Dermis blood vessel endothelial cell (primary cell): ENCODE measurements at places on chromosomes 7 and 10. TPM values are rescaled to one million over a fixed set of nuclear protein-coding genes. Genes with fewer than 3 reads are reported as not detected.

DNA sequence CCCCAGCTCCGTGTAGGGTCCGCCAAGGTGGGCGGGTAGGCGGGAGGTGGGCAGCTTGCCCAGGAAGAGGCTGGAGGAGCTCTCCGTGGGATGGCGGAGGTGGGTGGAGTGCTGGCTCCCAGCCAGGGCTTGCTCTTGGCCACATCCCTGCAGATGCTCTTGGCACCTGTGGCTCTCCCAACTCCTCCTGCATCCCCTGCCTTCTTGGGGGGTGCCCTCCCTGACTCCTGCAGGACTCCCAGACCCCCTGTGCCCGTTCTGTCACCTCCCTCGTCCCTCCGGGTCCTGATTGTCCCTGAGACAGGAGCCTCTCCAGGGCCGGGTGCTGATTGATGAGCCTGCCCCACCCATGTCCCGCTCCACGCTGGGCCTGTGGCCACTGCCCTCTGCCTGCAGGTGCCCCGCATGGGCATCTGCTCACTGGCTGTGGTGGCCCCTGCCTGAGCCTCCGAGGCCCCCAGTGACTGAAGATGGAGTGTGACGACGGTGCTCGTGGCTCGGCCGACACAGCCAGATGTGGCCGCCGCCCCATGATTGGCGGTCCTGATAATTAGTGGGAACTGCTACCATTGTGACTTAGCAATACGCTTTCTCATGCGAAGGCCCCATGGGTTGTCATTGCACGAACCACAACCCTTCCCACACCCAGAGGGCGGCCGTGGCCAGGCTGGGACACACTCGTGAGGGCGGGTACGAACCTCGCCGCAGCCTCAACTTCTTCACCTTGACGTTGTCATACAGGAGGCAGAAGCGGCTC is 23.6 kb downstream of the CFAP46 start:
- no peak for DNase-seq

WNT16 gene
- total RNA-seq = not detected in 2 replicates

NME8 gene
- total RNA-seq = not detected in 2 replicates

RBP4 gene
- total RNA-seq = not detected in 2 replicates

DNA sequence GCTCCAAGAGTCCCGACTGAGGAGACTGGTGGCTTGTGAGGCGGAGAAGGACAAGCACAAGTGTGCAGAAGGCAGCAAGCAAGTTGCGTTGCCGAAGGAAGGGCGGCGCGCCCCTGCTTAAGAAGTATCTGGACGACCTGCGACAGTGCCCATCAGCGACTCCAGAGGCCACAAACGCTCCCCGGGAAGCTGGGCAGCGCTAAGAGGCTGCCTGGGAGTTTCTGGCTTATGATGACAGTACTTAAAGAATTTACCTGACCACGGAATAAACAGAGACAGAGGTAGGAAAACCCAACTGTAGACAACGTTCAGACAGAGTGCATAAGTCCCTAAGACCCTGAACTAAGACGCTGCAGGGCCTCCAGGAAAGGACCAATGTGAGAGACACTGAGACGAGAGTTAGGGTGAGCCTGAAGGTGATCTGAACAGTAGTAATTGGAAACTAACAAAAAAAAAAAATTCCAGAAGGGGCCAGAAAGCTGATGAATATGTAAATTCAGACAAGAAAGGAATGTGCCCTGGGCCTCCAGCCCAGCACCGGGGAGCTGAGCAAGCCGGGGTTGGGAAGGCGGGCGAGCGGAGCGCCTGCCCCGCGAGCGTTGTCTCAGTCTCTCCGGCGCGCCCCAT is 1.0 kb downstream of the OSBPL3 start:
- peak; percentile 30 for DNase-seq

- no peak for DNase-seq
Measured at GRCh38 chr7:37209195-37209594, 239.5 kb downstream of the ELMO1 start.

RAMP3 gene
- 114 and 116 TPM in 2 replicates for total RNA-seq

- no peak for DNase-seq
Measured at GRCh38 chr7:69911337-69911736, 313.1 kb downstream of the AUTS2 start.

FGFBP3 gene
- 0.34 and 0.56 TPM in 2 replicates for total RNA-seq

DNA sequence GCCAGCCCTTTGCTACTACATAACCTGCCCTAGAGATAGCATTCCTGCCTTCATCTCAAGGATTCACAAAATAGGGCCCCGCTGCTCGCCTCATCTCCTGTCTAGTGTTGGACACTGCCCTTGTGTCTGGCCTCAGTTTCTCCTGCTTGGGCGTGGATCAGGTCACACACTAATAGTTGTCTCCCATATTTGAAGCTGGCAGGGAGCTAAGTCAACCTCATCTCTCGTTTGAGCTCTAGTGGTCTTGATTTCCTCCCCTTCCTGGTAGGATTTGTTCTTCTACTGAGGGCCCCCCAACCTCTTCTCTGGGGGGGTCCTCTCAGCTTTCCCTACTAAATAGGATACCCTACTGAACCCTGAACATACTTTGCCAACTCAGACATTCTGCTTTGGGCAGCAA is 42.2 kb downstream of the ADCYAP1R1 start:
- DNase-seq = no peak

GRCh38 chr7:50307368-50308032 is 3.0 kb downstream of the IKZF1 start:
- no peak for DNase-seq

DNA sequence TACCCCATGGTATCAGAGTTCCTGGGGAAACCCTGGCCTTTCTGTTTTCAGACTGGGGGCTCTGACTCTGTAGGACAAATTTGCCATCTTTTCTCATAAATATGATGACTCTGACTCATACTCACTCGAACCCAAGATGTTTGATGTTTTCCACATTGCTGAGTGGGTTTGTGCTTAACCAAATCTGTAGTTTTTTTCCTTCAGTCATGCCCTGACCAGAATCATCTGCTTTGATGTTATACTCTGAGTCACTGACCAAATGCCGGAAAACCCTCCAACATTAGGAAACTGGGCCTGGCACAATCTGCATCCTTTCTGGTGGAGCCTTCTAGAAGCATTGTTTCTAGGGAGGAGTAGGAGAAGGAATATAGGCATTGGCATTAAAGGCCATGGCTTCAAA is 118.7 kb downstream of the C10orf105 start:
- DNase-seq = peak; percentile 75

- DNase-seq = no peak
Measured at GRCh38 chr7:82163586-82163985, 280.0 kb downstream of the CACNA2D1 start.

DNA sequence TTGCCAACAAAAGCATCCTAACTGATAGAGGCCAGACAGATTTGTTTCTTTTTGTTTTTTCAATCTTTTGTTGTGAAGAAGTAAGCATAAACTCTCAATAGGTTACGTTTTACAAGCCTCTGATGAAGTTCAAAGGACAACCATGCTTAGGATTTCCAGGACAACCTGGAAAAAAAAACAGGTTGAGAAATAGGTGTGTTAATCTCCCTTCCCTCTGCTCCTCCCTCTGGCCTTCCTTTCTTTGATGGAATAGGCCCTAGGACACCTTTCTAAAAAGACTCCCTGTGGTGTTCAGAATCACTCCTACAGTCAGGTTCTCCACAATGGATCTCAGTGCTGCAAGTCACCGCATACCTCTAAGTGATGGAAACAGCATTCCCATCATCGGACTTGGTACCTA is at the start of gene AKR1D1:
Gene AKR1D1, plus strand, starts transcription at position 264 of the 400 bp plus-strand sequence. Its CDS starts 60 bp downstream, at position 324.
- DNase-seq = no peak

- peak; percentile 61 for DNase-seq
Measured at GRCh38 chr7:38840736-38841460, 68.1 kb downstream of the VPS41 start.

GRCh38 chr7:154881026-154881425 is 121.9 kb downstream of the PAXIP1 start:
- DNase-seq = no peak

DNA sequence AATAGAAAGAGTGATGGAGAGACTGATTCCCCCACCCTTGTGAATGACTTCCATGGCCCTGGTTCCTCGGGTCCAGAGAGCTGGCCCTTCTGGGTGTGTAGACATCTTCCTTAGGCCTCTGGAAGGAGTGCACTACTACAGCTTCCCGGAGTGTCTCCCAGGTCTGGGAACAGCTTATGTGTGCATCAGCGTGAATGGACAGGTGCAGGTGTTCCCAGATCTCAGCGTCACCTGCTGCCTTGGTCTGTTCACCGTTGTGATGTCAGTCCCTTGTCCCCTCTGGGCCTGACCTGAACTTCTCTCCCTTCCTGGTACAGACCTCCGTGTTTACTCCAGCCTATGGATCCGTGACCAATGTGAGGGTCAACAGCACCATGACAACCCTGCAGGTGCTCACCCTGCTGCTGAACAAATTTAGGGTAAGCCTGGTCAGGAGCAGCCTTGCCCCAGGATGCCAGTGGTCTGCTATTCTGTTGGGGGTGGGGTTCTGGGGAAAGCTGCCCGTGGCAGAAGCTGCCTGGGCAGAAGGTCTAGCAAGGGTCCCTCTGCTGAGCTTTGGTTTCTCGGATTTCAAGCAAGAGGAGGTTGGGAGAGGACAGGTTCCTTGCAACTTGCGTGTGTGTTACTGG is 10.5 kb upstream of the DEPP1 start:
- no peak for DNase-seq

DNA sequence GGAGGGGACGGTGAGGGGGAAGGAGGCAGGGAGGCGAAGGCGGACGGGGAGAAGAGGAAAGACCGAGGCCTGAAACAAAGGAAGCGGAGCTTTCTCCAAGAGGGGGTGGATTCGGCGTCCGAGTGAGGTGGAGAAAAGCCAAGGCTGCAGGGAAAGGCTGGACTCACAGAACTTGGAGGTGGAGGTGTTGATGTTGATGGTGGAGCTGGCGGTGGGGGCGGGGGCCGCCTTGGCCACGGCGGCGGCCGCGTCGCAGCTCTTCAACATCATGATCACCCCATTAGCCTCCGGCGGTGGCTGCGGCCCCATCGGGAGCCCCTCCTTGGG is 578 bp downstream of the CACUL1 start:
- DNase-seq = peak; percentile 47

TMEM225B gene
- total RNA-seq = 0.09 and 0.17 TPM in 2 replicates

- DNase-seq = no peak
Measured at GRCh38 chr10:3622845-3623621, 162.0 kb downstream of the KLF6 start.

GRCh38 chr10:7432884-7433726 is 22.3 kb upstream of the SFMBT2 start:
- DNase-seq = no peak

- peak; percentile 54 for DNase-seq
Measured at GRCh38 chr7:116862951-116863670, 724 bp downstream of the CAPZA2 start.

- DNase-seq = no peak
Measured at GRCh38 chr7:42740408-42740807, 171.5 kb downstream of the C7orf25 start.

DNA sequence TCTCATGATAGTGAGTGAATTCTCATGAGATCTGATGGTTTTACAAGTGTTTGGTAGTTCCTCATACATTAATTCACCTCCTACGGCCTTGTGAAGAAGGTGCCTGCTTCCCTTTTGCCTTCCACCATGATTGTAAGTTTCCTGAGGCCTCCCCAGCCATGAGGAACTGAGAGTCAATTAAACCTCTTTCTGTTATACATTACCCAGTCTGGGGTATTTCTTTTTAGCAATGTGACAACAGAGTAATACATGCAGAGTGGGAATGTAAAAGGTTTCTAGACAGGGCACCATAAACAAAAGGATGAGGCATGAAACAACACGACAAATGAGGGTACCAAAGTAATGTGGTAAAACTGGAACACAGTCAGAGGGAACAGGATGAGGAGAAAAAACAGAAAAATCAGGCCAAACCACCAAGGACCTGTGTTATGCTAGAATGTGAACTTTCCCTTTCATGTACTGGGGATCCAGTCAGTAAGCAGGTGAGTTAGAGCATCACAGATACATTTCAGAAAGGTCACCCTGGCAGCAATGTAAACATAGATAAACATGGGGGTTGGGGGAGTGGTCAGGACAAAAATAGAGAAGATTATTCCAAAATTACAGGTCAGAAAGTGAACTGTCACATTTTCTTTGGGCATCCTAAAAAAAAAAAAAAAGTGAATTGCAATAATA is 31.9 kb downstream of the ANKRD26 start:
- no peak for DNase-seq

GRCh38 chr10:95741807-95742467 is 14.0 kb upstream of the ENTPD1 start:
- peak; percentile 99 for DNase-seq

DNA sequence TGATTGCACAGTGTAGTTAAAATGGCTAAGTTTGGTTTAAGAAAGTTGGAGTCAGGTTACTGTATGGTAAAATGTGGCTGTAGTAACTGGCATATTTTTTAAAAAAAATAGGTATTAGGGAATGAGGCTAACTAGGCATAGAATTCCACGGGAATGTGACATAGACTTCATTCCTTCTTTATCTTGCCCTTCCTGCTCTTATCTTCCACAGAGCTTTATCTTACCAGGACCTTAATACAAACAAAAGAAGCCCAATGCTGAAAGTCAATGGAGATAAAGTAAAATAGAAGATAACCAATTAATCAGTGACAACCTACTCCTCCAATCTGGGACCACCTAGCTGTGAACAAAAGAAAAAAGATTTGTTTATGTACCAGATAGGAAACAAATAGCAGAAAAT is 58.1 kb downstream of the TET1 start:
- no peak for DNase-seq

DNA sequence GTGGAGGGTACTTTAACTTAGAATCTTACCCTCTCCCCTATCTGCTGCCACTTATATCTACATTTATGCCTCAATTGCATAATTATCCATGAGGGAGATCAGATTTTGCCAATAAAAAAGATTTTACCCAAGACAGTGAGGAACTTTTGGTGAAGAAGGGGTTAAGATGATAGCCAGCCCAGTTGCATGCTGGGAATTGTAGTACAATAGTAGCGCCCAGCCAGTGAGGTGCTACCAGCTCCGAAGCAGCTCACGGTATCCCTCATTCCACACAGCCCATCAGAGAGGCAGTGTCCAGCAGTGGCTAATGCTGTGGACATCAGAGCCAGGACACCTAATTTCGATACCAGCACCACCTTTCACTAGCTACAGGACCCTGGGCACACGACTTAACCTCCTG is 5.9 kb upstream of the LGI1 start:
- DNase-seq = peak; percentile 26

DNA sequence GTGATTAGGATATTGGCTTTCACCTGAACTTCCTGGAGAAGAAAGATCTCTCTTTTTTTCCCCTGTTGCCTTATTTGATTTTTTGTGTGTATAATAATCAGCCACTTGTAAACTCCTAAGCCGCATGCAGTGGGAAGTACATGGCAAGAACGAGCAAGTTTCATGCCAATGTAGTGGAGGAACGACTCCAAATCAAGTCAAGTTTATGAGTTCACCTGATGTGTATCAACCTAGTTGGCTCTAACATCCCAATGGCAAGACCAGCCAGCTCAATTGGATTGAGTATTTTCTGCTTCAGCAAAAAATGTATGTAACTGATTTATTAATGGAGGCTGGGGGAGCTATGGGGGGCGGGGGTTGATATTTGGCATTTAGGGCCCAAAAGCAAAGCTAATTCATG is 65.5 kb upstream of the LYZL1 start:
- DNase-seq = no peak
